CD8-positive, alpha-beta T cell (primary cell): ENCODE measurements at places on chromosomes 1 and 21.

GRCh38 chr1:180252638-180253536, 22.8 kb downstream of the LHX4 start:
- DNase-seq = peak; percentile 64

DNA sequence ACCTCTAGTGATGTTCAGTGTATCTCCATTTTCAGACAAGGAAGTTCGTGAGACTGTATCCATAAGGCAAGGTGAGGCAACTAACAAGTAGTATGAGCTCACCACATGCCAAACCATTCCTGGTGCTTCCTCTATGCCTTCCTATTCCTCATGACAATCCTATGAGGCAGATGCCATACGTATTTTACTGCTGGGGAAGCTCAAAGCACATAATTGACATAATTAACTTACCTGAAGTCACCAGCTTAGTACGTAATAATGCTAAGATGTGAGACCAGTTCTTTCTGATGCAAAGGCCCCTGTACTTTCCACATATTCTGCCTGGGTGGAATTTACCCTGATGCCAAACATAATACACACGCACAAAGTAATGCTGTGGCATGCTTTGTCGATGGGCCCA, 83.6 kb upstream of the NFIA start:
- DNase-seq = no peak

- no peak for DNase-seq
These were observed 55.8 kb downstream of the BEND5 start for GRCh38 chr1:48720929-48721328.

DNA sequence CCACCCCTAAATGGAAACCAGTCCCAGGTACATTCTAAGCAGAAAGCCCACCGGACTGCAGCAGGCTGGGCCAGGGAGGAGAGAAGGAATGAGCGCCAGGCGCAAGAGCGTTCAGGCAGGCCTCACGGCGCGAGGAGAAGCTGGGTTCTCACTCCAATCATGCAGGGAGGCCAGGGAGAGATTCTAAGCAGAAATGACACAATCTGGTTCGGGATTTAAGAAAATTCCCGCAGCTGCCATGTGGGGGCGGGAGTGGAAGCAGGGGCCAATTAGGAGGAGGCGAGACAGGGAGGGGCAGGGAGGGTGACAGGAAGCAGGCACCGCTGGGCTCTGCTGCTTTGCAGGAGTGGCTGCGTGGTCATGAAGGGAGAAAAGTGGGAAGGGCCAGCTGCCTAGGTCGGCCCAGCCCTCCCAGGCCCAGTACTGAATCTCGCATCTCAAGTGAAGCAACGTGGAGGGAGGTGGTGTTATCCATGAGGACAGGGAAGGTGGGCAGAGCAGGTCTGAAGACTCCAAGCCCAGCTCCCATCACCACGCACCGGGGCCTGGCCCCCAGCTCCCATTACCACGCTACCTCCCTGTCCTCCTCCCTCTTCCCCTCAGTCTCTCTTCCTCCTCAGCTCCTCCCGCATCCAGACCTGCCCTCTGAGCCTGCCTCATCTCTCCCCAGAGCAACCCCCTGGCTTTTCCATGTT, 11.8 kb downstream of the NPHP4 start:
- no peak for DNase-seq

- DNase-seq = no peak
These were observed 47.8 kb downstream of the ZMYM4 start for GRCh38 chr1:35316264-35316663.

DNA sequence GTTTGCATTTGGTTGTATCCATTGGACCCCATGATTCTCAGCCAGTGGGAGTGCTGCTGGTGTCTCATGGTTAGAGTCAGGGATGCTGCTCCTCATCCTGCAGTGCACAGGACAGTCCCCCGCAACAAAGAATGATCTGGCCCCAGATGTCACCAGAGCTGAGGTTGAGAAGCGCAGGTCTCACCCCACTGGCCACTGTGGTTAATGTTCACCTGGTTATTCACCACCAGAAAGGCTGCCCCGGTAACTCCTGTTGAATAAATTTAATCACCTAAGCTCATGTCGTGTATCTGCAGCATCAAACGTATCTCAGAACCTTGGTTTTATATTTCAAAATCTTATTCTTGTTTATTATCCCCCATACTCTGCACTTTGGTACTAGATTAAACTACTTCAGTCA, 75.8 kb downstream of the ATP5PO start:
- no peak for DNase-seq

GRCh38 chr1:33370301-33370700, 49.4 kb upstream of the A3GALT2 start:
- no peak for DNase-seq

DNA sequence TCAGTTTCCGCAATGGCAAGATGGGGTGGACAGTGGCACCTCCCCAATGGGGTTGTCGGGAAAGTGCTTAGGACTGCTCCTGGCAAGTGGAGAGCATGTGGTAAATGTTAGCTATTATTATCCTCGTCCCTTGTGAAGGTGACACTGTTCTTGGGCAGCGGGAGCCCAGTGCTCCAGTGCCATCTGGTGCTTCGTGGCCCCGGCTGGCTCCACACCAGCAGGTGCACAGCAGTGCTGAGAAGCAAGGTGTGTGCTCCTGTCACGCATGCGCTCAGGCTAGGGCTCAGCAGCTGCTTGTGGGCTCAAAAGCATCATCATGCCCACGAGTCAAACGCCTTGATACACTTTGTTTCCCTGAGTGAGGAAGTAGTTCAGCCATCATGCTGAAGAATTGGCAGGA, 24.9 kb upstream of the KCNC4 start:
- DNase-seq = no peak

GRCh38 chr1:40059338-40059959, 18.9 kb downstream of the CAP1 start:
- DNase-seq = no peak

DNA sequence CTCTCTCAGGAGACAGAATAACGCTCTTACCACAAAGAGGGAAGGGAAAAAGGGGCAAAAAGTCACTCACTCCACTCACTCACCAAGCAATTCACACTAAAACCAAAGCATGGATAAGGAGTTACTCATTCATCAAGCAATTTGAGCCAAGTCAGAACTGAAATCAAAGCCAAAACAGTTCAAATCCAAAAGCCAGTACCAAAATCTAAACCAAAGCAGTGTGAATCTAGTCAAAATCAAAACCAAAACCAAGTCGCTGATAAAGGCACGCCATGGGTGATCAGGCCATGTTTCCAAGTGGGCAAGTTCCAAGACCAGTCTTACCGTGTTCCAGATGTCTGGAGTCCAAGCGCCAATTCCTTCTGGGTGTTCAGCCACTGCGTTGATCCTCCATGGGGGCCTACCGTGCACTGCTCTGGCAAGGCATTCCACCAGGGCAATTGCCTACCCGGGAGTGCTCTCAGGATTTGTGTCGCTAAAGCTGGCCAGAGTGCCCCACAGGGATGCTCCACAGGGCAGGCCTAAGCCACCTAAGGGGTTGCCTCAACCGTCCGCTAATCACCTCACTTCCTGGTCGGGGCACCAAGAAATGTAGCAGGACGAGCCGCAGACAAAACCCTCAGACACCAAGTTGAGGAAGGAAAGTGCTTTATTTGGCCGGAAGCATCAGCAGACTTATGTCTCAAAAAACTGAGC, 142.3 kb downstream of the TRIM33 start:
- no peak for DNase-seq

GRCh38 chr1:167412920-167413319, 105.4 kb downstream of the CD247 start:
- DNase-seq = no peak

DNA sequence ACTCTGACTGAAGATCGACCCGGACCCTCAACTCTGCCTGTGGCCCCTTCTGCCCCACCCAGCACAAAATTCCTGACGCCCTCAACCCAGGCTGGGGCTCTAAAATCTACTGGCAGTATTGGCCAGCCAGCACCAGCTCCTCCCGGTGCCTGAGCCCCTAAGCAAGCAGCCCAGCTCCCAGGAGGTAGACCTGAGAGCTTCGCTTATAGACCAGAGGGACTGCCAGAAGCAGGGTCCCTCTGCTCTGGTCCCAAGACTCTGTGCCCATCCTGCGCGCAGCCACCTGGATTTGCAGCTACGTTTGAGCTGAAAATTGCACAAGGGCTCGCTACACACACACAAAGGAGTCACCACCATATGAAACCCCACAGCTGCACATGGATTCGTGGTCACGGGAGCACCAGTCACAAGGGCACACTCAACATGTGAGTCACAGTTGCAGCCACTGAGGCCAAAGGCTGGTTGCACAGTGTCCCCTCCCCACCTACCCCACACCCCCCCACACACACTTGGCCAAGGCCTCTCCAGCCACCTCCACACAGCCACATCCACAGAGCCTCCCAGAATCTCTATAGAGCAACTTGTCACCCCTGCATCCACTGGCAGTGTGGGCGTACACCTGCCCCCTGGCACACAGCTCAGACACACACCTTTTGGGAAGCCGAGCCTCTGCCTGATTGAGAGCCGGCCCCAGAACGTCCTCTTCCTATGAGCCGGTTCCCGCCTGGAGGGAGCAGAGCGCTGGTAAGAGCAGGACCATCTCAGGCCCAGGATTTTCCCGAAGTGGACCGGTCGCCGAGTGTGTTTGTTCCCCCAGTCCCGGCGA, 1.1 kb upstream of the DMBX1 start:
- no peak for DNase-seq

DNA sequence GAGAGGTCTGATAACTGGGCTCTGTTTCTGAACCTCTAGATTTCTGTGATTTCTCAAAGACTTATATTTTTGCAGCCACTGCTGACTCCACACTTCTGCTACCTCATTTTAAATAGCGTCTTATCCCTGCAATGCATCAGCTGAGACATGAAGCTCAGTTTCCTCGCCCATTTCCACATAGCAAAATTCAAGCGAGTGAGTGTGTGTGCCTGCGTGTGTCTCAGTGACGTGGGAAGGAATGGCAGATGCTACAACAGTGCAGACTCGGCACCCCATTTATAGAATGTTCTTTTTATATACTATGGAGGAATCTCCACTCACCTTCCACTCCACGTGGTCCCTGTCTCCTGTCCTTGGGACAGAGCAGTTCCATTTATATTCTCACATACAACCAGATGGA, 35.7 kb downstream of the ZMYND12 start:
- no peak for DNase-seq

GRCh38 chr1:241800640-241801039, 47.4 kb upstream of the EXO1 start:
- DNase-seq = no peak

- DNase-seq = no peak
These were observed 150.0 kb downstream of the NOS1AP start for GRCh38 chr1:162219461-162219860.

- no peak for DNase-seq
These were observed 31.0 kb downstream of the C1orf185 start for GRCh38 chr1:51133045-51133444.

DNA sequence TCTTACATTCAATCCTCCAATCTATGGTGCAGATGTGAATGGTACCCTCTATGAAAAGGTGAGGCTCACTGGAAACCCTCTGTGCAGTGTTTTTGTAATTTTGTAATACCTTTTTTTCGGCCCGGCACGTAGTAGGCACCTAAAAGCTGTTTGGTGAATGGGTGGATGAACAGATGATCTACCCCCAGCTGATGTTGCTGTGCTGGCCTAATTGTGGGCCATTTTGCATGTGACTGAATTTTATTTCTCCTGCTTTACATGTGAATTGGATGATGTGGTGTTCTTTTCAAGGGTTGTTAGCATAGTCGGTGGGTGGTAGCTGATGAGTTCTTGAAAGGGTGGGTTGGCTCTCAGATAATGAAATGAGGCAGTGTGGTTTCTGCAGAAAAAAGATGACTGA, 10.4 kb downstream of the KDM4A start:
- DNase-seq = no peak

DNA sequence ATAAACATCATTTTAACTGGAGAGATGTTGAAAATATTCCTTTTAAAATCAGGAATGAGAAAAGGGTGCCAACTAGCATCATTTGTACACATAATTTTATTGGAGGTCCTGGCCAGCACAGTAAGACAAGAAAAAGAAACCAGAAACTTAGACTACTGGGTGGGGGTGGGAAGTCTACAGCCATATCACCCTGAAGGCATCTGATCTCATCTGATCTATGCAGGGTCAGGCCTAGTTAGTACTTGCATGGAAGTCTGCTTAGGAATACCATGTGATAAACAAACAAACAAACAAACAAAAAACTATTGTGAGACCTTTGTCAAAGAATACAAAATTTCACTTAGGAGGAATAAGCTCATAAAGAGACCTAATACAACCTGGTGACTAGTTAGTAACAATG, 54.2 kb downstream of the EIF2B3 start:
- DNase-seq = no peak

- DNase-seq = no peak
These were observed 81.8 kb downstream of the LAMC2 start for GRCh38 chr1:183267646-183268431.

DNA sequence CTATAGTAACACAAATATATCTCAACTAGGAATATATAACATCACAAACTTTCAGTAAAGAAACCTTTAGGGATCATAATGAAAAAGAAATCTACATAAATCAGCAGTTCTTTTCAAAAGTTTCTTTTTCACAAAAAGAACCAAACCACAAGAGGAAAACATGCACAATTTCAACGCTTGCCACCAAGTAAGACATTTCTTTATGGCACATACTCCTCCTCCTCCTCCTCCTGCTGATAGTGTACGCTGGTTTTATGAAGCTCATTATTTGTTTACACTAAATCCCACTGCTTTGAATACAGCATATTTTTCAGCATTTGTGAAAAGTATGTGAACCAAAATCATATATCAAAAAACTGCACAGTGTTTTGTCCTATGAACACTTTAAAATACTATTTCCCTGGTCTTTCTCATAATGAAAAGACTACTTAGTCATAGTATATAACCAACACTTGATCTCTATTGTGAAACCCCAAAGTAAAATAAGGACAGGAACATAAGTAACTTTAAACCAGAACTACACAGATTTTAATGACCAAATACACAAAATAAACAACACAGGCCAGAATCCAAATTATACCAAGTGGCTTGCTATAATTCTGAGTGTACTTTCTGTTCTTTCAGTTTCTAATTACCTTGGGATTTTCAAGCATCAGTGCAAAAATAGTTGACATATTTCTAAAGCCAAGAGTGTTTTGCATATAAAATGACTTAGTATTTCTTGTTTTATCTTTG, 184.2 kb downstream of the EIF4G3 start:
- DNase-seq = no peak

GRCh38 chr1:12052997-12053686, 10.0 kb upstream of the TNFRSF8 start:
- DNase-seq = no peak

DNA sequence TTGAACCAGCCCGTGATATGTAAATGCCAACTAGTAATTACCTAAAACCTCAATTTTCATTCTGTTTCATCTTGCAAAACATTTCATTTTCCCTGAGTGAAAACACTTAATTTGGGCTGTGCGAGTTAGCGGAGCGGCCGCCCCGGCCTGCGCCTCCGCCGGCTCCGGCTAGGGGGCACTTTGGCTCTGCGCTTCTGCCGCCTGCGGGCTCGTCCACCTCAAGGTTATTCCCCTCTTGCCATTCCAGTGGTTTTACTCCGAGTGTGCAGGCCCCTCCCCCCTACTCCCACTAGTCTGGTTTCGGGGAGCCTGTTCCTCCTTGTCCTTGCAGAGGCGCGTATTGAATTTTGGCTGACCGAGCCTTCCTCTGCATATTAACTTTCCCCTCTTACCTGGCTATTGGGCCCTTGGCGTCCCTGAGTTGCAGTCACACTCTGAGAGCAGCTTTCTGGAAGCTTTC, 55.6 kb downstream of the PEX14 start:
- no peak for DNase-seq
